Heart right ventricle (tissue), 16 donors: ENCODE measurements at places on chromosomes 12 and 14. TPM values are rescaled to one million over a fixed set of nuclear protein-coding genes. Genes with fewer than 3 reads are reported as not detected.

The RNASE7 gene
- total RNA-seq: not detected

The CLEC9A gene
- not detected for total RNA-seq

The PAX9 gene
- total RNA-seq: not detected

The FAM181A gene
- total RNA-seq: not detected

DNA sequence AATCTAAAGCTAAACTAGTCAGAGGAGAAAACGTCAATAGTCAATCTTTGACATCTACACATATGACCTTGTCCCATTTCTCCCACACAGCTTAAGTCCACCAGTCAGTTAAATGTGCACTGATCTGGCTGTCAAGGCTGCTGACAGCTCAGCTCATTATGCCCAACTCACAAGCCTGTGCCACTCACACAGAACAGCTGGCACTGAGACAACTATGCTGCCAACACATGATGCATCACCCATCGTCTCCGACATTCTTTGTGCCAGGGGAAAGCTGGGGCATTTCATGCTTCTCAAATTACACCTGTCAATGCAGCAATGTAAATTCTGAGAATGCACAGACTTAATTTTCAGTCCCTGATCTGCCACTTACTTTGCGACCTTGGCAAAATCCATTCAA is 25.3 kb downstream of the GNS start:
- H3K36me3 ChIP-seq: peaks cover 9% of the 10 kb centered on the region
- no peaks in the 10 kb centered on the region for H3K27me3 ChIP-seq
- peak overlapping the region; percentile 75 for H3K27ac ChIP-seq
- peak; percentile 78 for DNase-seq
- H3K4me1 ChIP-seq: peaks cover 16% of the 10 kb centered on the region
- no peak overlapping the region for H3K4me3 ChIP-seq

- H3K4me1 ChIP-seq: peaks cover 10% of the 10 kb centered on the region
- H3K36me3 ChIP-seq: no peaks in the 10 kb centered on the region
- no peak overlapping the region for H3K4me3 ChIP-seq
These were observed 74.5 kb upstream of the ATF1 start for GRCh38 chr12:50689437-50689836.

DNA sequence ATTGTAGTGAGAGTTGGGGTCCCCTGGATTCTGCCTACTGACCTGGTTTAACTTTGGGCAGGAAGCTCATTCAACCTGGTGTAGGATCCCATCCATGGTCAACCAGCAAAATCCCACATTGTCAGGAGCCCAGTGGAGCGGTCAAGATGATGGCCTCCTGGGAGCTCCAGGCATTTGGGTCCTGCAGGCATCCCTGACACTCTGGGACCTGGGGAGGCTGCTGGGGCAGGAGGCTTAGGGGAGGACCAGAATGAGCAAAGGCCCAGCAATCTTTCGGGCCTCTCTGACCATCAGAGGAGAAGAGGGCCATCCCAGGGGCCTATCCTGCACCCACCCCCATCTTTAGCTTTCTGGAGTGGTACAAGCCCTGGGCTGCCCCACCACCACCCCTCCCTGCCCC is 104.0 kb downstream of the PRMT8 start:
- H3K27ac ChIP-seq: no peak overlapping the region
- H3K4me1 ChIP-seq: peaks cover under 1% of the 10 kb centered on the region
- no peaks in the 10 kb centered on the region for H3K27me3 ChIP-seq
- H3K4me3 ChIP-seq: no peak overlapping the region

The TAS2R50 gene
- total RNA-seq: 0.66 TPM

GRCh38 chr14:93007225-93007997 is 84.5 kb downstream of the CHGA start:
- no peak for DNase-seq
- no peaks in the 10 kb centered on the region for H3K27me3 ChIP-seq
- peaks cover 77% of the 10 kb centered on the region for H3K4me1 ChIP-seq
- H3K4me3 ChIP-seq: no peak overlapping the region
- no peaks in the 10 kb centered on the region for H3K36me3 ChIP-seq
- H3K27ac ChIP-seq: peak overlapping the region; percentile 63

GRCh38 chr14:85701763-85702162 is 171.8 kb downstream of the FLRT2 start:
- no peak overlapping the region for H3K27ac ChIP-seq
- H3K4me3 ChIP-seq: no peak overlapping the region
- no peaks in the 10 kb centered on the region for H3K36me3 ChIP-seq
- H3K4me1 ChIP-seq: no peaks in the 10 kb centered on the region
- DNase-seq: no peak
- no peaks in the 10 kb centered on the region for H3K27me3 ChIP-seq

GRCh38 chr14:51869411-51870100 is 9.1 kb downstream of the GNG2 start:
- H3K36me3 ChIP-seq: no peaks in the 10 kb centered on the region
- H3K27me3 ChIP-seq: no peaks in the 10 kb centered on the region
- no peak for DNase-seq

The CYP27B1 gene
- not detected for total RNA-seq

GRCh38 chr14:26138764-26139445 is 458.9 kb downstream of the NOVA1 start:
- H3K4me3 ChIP-seq: no peak overlapping the region
- H3K4me1 ChIP-seq: no peaks in the 10 kb centered on the region
- DNase-seq: no peak
- no peaks in the 10 kb centered on the region for H3K27me3 ChIP-seq
- H3K27ac ChIP-seq: no peak overlapping the region

GRCh38 chr14:31258427-31259039 is 50.9 kb upstream of the HECTD1 start:
- H3K27me3 ChIP-seq: no peaks in the 10 kb centered on the region
- H3K4me1 ChIP-seq: peaks cover 22% of the 10 kb centered on the region
- H3K36me3 ChIP-seq: no peaks in the 10 kb centered on the region
- DNase-seq: no peak
- H3K27ac ChIP-seq: no peak overlapping the region

DNA sequence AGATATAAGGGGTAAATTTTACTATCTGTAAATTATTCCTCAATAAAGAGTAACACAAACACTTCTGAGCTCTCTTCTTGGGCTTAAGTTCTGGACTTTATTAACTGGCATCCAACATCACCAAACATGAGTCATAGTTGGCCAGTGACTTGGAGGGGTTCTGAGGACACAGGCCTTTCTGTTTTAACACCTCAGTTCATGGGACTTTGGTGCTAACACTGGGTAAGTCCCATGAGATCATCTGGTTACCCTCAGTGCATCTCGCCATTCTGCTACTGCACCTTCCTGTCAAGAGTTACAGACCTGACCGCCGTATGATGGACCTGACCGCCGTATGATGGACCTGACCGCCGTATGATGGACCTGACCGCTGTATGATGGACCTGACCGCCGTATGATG is 9.9 kb downstream of the SLC15A4 start:
- H3K4me3 ChIP-seq: no peak overlapping the region
- no peak overlapping the region for H3K27ac ChIP-seq
- no peak for DNase-seq
- no peaks in the 10 kb centered on the region for H3K27me3 ChIP-seq
- H3K36me3 ChIP-seq: no peaks in the 10 kb centered on the region
- H3K4me1 ChIP-seq: peaks cover 55% of the 10 kb centered on the region

DNA sequence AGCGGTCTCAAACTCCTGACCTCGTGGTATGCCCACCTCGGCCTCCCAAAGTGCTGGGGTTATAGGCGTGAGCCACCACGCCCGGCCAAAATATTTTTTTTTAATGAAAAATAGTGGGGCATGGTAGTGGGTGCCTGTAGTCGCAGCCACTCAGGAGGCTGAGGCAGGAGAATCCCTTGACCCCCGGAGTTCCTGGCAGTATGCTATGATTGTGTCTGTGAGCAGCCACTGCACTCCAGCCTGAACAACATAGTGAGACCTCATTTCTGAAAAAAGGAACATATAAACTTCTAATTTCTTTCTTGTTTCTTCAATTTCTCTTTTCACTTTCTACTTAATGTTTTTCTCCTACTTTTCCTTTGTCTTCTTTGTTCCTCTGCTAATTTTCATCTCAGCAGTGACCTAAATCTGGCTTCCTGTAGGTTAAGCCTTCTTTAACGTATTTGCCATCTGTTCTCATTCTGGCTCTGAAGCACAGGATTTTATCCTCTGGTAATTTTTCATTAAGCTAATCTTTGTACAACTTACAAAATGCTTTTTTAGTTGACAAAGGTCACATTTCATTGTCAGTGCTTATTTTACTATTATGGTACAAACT is 4.5 kb upstream of the RPGRIP1 start:
- H3K4me1 ChIP-seq: no peaks in the 10 kb centered on the region
- H3K36me3 ChIP-seq: no peaks in the 10 kb centered on the region
- DNase-seq: no peak
- no peak overlapping the region for H3K4me3 ChIP-seq
- H3K27me3 ChIP-seq: no peaks in the 10 kb centered on the region

DNA sequence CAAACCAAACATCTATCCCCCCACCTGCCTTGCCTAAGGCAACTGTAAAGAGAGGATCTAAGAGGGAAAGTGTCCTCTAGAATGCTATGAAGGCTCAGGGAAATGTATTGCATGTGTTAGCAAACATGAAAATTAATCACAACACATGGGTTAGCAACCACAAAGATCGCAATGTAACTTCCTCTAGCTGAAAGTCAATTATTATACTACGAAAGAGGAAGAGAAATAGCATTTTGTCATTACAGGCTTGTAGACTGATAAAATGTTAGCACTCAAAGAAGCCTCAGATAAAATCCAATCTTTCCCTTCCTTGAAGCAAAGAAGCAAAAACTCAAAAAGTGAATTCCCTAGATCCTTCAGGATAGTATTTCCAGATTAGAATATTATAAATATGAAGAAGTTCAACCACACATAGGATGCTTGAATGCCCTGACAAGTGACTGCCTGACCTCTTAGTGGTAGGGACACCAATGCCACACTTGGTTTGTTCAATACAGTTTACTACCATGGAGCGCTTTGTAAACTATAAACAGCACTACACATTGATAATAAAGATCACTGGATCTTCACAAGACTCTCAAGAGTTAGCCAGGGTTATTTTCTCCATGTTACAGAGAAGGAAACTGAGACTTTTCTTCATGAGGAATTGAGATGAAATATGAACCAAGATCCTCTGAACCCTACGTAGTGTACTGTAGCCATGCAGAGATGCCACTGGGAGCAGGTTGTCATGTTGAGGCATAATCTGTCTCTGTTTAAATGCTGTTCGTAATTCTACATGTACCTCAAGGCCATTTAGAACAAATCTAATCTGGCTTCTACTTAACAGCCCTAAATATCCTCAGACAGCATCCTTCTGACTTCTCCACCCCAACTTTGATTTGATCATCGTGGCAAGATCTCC is 100.7 kb downstream of the ITPR2 start:
- H3K36me3 ChIP-seq: no peaks in the 10 kb centered on the region
- H3K4me3 ChIP-seq: no peak overlapping the region
- H3K27ac ChIP-seq: no peak overlapping the region
- no peak for DNase-seq

The GPR84 gene
- 0.15 TPM for total RNA-seq

GRCh38 chr12:104997541-104997940 is 11.4 kb downstream of the NOPCHAP1 start:
- H3K27ac ChIP-seq: no peak overlapping the region
- H3K4me1 ChIP-seq: peaks cover 17% of the 10 kb centered on the region
- H3K36me3 ChIP-seq: peaks cover 90% of the 10 kb centered on the region
- H3K4me3 ChIP-seq: no peak overlapping the region
- DNase-seq: no peak

The PRH2 gene
- not detected for total RNA-seq
